Heart left ventricle (tissue), 16 donors: ENCODE measurements at places on chromosomes 1 and 21.

- H3K36me3 ChIP-seq, result no peaks in the 10 kb centered on the region
- H3K4me1 ChIP-seq, result no peaks in the 10 kb centered on the region
- no peak overlapping the region for H3K4me3 ChIP-seq
- no peak overlapping the region for H3K27ac ChIP-seq
Observed at GRCh38 chr1:157240495-157241184, 102.4 kb upstream of the ETV3 start.

GRCh38 chr1:56301791-56302190 lies 277.6 kb downstream of the PLPP3 start:
- H3K4me3 ChIP-seq, result no peak overlapping the region
- DNase-seq, result no peak
- no peak overlapping the region for H3K27ac ChIP-seq
- H3K27me3 ChIP-seq, result no peaks in the 10 kb centered on the region

DNA sequence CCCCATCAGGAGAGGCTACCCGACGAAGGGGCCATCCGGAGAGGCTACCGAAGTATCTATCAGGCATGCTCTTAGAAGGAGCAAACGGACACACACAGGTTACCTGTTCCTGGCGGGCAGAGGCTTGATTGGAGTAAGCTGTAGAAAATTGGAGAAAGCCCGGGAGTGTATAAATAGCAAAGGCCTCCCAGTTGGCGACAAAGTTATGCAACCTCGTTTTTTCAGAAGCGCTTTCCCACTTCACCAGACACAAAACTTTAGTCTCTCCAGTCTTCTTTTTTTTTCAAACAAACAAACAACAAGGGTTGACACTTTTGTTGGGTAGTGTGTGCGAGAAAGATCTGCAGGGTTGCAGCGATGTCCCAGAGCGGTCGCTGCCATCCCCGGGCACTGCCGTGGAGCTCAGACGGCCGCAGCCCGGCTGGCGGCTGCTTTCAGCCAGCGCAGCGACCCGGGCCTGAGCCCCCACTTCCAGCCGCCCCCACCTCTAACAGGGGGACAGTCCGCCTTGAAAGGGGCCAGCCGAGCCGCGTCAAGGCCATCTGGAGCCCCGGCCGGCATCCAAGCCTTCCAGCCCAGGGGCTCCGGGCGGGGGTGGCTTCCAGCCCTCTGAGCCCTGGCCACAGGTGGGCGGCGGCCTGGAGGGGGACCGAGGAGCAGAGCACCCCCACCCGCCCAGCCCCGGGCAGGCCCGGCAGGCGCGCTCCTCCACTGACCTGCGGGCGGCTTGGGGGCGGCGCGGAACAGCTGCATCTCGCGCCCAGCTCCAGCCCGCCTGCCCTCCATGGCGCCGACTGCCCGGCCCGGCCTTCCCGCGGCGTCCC lies 616 bp downstream of the MCOLN3 start:
- H3K36me3 ChIP-seq, result no peaks in the 10 kb centered on the region
- H3K27ac ChIP-seq, result no peak overlapping the region
- H3K4me1 ChIP-seq, result peaks cover 13% of the 10 kb centered on the region
- H3K27me3 ChIP-seq, result peaks cover 37% of the 10 kb centered on the region
- no peak for DNase-seq
- H3K4me3 ChIP-seq, result peak overlapping the region; percentile 38

GRCh38 chr1:117659550-117660270 lies 53.9 kb downstream of the TENT5C start:
- no peaks in the 10 kb centered on the region for H3K4me1 ChIP-seq
- H3K4me3 ChIP-seq, result no peak overlapping the region
- H3K27ac ChIP-seq, result no peak overlapping the region
- no peaks in the 10 kb centered on the region for H3K36me3 ChIP-seq
- no peaks in the 10 kb centered on the region for H3K27me3 ChIP-seq

GRCh38 chr1:111538343-111539025 lies 35.1 kb upstream of the ADORA3 start:
- H3K4me1 ChIP-seq, result peaks cover 18% of the 10 kb centered on the region
- H3K27ac ChIP-seq, result no peak overlapping the region
- no peak overlapping the region for H3K4me3 ChIP-seq
